Stimulated activated CD8-positive, alpha-beta memory T cell treated with anti-CD3 and anti-CD28 coated beads, Interleukin-15, amount 100 ng/mL, for 24 hours (primary cell): ENCODE measurements at places on chromosomes 16 and 17.

DNA sequence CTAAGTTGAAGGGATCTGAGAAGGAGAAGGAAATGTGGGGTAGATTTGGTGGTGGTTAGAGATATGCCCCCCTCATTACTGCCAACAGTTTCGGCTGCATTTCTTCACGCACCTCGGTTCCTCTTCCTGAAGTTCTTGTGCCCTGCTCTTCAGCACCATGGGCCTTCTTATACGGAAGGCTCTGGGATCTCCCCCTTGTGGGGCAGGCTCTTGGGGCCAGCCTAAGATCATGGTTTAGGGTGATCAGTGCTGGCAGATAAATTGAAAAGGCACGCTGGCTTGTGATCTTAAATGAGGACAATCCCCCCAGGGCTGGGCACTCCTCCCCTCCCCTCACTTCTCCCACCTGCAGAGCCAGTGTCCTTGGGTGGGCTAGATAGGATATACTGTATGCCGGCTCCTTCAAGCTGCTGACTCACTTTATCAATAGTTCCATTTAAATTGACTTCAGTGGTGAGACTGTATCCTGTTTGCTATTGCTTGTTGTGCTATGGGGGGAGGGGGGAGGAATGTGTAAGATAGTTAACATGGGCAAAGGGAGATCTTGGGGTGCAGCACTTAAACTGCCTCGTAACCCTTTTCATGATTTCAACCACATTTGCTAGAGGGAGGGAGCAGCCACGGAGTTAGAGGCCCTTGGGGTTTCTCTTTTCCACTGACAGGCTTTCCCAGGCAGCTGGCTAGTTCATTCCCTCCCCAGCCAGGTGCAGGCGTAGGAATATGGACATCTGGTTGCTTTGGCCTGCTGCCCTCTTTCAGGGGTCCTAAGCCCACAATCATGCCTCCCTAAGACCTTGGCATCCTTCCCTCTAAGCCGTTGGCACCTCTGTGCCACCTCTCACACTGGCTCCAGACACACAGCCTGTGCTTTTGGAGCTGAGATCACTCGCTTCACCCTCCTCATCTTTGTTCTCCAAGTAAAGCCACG lies 28.3 kb downstream of the STH start:
- DNase-seq: no peak

DNA sequence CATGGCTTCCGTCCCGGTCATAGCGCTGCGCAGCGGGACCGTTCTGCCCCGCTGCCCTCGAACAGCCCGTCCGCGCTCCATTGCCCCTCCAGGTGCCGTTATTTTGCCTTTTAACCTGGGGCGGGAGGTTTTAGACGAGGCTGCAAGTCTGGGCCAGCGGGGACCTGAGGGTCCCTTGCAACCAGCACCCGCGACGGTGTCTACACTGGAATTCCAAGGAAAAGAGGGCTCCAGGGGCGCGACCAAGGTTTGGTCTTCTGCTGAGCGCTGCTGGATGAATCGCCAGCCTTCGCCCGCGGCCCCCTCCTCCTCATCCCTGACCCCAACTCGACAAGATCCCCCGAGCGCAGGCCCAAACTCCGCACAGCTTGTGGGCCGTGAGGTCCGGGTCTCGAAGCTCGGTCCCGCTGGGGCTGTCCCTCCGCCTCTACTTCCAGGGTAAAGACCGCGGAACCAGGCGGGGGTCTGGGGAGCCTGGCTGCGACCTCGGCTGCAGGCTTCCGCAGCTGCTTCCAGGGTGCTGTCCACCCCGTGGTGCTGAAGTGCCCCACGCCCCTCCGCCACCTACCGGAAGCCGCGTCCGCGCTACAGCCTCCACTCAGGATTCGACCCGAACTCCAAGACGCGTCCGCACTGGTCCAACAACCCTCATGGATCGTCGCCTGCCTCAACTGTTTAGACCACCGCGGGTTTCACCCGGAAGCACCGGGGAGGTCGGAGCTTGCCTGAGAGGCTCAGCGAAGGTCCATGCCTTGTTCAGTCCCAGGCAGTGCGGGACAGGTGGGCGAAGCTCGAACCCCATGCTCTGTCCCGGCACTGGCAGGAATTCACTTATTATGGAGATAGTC lies 10.1 kb upstream of the CA4 start:
- DNase-seq: peak; percentile 38

DNA sequence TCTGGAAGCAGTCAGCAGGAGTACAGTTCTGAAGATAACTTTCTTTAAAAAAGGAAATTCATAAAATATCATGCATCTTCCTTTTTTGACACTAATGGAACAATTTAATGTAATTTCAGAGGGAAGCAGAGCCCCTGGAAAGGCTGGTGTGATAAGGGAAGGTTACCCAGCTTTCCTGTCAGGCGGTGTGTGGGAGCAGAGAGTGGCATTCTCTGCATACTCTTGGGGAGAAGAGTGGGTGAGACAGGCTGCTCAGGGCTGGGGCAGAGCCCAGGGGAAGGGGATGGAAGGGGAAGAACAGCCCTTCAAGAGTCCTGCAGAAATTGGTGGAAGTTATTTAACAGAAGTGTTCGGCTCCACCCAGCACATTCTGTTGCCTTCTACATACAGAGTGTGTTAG lies 84.7 kb downstream of the PRKCB start:
- DNase-seq: no peak

- no peak for DNase-seq
These were observed 16.3 kb downstream of the AXIN1 start for GRCh38 chr16:336269-336668.

DNA sequence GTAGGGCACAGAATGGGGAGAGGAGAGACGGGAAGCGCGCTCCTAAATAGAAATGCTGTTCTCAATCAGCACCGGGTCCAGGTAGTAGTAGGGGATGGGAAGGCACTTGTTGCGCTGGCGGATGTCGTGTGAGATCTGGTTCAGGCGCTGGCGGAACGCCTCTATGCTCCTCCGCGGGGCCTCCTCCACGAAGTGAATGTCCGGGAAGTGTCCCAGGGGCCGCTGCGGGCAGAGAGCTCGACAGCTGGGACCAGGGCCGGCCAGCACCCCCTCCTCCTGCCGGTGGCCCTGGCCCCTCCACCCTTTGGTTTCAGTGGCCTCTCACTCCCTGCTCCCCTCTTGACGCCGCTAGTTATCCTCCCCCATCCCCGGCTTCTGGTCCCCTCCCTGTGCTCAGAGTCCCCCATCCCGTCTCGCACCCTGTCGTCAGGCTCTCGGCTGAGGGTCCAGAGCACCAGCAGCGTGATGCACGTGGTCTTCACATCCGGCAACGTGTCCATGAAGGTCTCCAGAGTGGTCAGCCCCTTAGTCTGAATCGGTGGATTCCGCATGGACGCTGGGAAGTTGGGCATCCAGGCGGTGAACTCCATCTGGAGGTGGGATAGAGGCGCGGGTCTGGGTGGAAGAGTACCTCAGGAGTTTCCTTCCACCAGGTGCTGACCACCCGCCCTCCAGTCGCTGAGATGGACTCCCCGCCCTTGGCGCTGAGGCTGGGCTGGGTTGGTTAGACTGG lies 14.6 kb downstream of the ALOX12B start:
- DNase-seq: no peak

DNA sequence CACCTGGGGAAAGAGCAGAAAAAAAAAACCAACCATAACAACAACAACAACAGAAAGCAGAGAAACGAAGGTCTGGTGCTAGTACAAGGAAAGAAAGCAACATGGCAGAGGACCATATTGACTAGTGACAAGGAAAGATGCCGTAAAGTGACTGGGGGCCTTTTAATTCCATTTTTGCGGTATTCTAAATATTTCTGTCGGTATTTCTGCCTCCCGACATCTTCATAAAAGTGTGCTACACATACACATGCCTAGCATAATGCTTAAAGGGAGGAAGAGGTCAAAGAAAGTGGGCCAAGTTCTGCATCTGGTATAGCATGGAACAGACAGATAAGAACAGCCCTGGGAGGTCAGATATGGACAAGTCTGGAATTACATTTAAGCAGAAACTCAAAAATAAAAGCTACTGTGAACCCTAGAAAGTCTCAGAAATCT lies 19.5 kb upstream of the RNF43 start:
- DNase-seq: no peak

DNA sequence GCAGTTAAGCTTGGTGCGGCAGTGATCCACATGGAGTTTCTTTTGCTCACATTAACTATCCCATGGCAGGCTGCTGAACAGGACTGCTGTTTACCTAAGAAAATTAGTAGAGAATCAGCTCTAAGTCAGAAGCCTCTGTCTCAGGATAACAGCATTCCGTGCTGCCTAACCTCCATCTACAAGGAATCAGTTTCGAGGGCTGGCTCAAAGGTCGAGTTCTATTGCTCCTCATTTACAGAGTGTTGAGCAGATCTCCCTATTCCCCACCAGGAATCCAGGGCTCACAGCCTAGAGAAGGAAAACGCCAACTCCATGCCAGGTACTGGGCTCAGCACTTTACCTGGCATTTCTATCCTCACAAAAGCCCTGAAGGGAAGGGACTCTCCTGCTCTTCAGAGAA lies 9.9 kb downstream of the GINS2 start:
- no peak for DNase-seq

DNA sequence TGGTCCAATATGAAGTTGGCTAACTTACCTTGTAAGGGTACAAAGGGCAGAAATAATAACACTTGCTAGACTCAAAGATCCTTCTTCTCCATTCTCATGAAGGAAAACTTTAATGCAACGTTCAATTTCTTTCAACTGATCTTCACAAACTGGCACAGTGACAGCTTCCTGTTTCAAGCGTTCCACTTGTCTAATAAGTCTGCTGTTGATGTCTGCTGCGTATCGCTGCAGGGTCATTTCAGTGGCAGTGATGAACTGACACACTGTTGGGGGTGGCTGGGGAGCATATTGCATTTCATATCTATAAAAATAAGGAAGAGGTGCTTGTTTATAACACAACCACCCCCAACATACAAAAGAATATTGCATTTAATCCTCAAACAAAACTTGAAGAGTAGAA lies 33.5 kb upstream of the ARL6IP1 start:
- no peak for DNase-seq

GRCh38 chr17:56781906-56782305 lies 51.8 kb downstream of the C17orf67 start:
- DNase-seq: no peak

DNA sequence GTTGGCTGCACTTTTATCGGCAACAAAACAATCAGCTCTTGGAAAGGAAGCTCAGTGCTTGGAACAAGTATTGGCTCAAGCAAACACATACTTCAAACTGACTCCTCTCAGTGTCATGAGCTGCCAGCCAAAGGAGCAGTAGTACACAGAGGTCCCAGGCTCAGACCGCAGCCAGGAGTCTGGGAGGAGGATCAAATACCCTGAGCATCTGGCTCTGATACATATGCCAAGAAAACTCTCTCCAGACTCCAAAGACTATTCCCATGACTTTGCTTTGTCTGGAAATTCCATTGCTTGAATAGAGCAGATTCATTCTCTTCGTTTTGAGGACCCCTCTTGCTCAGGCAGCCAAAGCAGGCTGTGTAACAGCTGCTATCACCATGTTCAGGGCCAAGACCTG lies 501.6 kb upstream of the PSMD7 start:
- DNase-seq: no peak
